ENCODE measurements at places on chromosomes 13 and 19. TPM values are rescaled to one million over a fixed set of nuclear protein-coding genes. Genes with fewer than 3 reads are reported as not detected.

The NECTIN2 gene
- 134 TPM for total RNA-seq

The KANK3 gene
- 0.64 TPM for total RNA-seq

The ODAD3 gene
- total RNA-seq = 0.43 TPM

The ALDH16A1 gene
- 17.7 TPM for total RNA-seq

The ZNF490 gene
- 7.8 TPM for total RNA-seq

DNA sequence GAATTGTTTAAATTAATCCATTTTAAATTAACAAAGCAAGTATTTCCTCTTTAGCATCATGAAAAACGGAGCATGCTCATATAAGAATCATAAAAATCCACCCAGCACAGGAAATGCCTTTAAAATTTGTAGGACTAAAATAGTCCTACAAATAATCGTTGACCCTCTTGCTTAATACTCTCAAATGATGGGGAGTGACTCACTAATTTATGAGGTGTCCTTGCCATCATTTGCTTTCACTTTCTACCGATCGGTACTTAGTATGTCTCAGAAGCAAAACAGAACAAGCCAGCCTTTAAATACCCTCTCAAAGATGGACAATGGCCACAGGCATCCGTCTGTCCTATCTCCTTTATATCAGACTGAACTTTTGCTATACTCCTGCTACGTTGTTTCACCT lies 97.2 kb downstream of the SUCLA2 start:
- peak; percentile 87 for DNase-seq

- no peak for DNase-seq
Measured at GRCh38 chr13:76351541-76352229, 534.5 kb downstream of the KCTD12 start.

DNA sequence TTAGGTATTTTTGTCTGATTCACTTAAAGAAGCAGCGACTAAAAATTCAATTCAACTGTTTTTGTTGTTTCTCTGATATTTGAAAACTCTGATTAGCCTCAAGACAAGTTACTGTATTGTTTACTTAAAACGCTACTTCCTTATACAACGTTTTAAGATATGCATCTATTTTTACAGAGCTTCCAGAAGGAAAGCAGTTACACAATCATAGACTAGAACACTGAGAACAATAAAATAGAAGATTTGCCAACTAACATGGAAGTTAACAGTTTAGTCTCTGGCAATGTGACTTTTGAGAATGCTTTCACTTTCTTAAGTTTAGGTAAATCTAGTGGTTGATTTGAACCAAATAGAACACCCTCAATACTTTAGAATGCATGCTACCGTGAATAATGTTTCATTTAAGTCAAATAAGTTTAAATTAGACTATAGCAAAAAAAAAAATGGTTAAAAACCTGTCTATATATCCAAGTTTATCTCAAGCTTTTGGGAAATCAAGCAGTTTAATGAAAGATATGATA lies 614.8 kb downstream of the DACH1 start:
- DNase-seq = peak; percentile 40

DNA sequence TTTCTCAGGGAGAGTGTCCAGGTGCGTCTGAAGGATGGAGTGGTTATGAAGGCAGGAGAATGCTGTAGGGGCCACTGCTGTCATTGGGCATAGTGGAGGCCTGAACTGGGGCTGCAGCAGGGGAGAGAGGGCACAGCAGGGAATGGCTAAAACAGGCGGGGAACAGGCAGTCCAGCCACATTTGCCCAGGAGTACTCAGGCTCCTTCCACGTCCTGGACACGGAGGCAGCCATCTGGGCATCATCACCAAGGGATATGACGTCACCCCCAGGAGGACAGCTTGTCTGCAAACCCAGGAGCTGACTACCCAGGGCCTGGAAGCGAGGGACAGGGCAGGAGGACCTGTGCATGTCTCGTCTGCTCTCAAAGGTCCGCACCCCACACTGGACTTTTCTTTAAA lies 22.2 kb downstream of the VSTM2B start:
- DNase-seq = no peak

DNA sequence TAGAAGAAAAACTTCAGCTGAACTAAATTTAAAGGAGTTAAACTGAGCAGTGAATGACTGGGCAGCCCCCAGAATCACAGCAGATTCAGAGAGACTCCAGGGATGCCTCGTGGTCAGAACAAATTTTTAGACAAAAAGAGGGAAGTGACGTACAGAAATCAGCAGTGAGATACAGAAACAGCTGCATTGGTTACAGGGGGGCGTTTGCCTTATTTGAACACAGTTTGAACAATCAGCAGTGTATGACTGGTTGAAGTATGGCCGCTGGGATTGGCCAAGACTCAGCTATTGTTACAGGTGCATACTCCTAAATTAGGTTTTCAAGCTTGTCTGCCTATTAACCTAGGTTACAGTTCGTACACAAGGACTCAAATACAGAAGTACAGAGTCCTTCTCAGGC lies 2.2 kb upstream of the SPRYD7 start:
- DNase-seq = no peak

GRCh38 chr13:109750221-109750775 lies 36.1 kb downstream of the IRS2 start:
- no peak for DNase-seq

- DNase-seq = peak; percentile 97
Measured at GRCh38 chr13:43307921-43308433, 284.6 kb downstream of the DNAJC15 start.

- DNase-seq = no peak
Measured at GRCh38 chr13:68064001-68064770, 834.0 kb upstream of the PCDH9 start.
